LHCN-M2 (cell line): ENCODE measurements at places on chromosomes 6 and 20. TPM values are rescaled to one million over a fixed set of nuclear protein-coding genes. Genes with fewer than 3 reads are reported as not detected.

GRCh38 chr6:154403788-154404187 is 47.2 kb upstream of the IPCEF1 start:
- DNase-seq, result peak; percentile 72

GRCh38 chr6:74657931-74658330 is 547.9 kb downstream of the COL12A1 start:
- no peak for DNase-seq

The PPP1R3G gene
- total RNA-seq, result 0.29 and 0.38 TPM in 2 replicates

GRCh38 chr6:8904754-8905153 is 469.4 kb upstream of the SLC35B3 start:
- no peak for DNase-seq

DNA sequence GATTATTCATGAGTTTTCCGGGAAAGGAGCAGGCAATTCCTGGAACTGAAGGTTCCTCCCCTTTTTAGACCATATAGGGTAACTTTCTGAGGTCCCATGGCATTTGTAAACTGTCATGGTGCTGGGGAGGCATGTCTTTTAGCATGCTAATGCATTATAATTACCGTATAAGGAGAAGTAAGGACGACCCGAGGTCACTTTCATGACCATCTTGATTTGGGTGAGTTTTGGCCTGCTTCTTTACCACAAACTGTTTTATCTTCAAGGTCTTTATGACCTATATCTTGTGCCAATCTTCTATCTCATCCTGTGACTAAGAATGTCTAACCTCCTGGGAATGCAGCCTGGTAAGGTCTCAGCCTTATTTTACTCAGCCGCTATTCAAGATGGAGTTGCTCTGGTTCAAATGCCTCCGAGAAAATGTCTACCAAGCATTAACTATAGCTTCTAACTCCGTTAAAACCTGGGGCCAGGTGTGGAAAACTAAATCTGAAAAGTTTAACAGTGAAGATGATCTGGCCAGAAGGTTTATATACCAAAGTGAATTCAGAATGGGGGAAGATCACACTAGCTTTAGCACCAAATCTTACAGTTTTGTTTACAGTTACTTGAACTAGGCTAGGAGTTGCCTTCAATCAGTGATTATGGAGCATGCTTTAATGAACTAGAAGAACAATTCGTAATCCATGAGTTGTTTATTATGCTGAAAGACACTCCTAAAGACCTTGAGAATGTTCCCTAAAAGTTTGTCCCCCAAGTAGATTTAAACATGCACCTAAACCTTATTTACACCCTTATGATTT is 80.0 kb upstream of the TOP1 start:
- DNase-seq, result no peak

- DNase-seq, result no peak
These were observed 65.6 kb downstream of the PLG start for GRCh38 chr6:160767647-160768019.

DNA sequence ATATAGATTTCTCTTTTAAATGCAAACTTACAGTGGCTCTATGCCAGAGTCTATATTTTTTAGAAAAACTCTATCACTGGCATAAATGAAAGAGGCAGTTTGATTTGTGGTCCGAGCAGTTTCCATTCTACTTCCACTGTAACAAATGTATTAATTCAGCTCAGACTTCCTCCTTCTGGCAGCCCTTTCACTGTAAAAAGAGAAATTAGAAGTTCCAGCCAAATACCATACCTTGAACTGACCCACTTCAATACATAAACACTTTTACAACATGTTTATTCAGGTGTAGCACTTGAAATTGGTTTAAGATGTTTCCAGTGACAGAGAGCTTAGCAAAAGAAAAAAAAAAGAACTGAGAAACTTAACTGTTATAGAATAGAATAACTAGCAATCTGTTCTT is 99.3 kb downstream of the BMP5 start:
- DNase-seq, result no peak

DNA sequence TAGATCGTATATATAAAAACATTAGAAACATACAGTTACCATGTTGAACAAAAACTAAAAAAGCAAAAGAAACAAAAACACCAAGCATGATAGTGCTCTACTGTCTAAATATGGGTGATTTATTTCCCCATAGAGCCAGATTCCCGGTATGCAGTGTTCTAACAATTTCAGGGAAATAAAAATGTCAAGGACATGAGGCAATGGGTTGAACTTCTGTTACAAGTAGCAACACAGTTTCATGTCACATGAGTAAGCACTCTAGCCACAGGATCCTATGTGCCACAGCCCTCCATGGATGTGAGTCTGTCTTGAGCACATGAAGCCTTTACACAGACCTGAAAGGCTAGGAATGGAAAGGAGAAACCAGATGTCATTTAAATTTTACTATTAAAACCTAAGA is 96.0 kb downstream of the MAP3K5 start:
- peak; percentile 38 for DNase-seq

DNA sequence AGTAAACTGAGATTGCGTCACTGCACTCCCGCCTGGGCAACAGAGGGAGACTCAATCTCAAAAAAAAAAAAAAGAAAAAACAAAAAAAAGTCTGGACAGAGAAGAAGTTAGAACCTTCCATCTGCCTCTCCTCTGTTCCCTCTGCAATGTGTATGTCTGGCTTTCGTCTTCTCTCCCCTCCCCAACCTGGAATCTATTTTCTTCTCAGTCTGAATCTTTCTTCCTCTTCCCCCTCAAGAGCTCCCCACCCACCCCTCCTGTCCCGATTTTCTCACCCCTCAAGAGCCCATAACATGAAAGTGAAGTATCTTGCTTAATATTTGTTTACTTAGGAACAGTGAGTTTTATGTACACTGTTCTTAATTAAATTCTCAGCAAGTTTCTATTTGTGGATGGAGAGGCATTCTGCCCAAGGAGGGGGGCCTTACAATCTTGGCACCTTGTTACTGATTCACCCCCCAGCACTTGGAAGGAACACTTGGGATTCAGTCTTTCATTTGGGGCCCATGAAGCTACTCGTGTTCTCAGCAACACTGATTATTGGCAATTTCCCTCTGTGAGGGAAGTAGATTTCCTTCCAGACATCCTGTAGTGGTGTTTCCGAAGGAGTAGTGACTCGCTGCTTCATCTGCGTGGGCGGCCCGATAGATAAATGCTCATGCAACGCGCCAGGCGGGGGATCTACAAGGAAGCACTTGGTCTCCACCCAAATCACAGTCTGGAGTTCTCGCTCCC is 69.3 kb upstream of the SRSF6 start:
- no peak for DNase-seq

DNA sequence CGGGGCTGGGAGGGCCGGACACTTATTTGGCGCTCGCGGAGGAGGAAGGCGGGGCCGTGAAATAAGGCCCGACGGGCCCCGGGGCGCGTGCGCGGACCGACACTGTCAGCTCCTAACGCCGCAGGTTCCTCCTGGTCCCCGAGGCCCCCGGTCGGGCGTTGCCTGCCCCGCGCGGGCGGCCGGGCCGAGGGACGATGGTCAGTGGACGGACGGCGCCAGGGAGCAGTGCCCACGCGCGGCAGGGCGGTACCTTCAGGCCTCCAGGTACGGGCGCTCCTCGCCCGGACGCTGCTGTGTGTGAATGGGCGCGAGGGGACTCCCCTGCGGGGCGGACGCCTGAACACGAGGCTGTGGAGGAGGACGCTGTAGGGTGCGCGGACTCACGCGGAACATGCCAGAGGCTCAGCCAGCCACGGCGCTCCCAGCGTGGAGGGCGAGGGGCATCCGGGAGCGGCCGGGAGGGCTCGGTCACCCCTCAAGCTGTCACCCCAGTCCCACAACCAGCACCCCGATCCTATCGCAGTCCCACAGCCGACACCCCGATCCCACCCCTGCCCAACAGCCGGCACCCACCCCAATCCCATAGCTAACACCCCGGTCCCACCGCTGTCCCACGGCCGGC is 339 bp upstream of the GMEB2 start:
- DNase-seq, result peak; percentile 89

The TRAPPC3L gene
- 0.06 TPM in 1 of 2 replicates, not detected in the other for total RNA-seq

DNA sequence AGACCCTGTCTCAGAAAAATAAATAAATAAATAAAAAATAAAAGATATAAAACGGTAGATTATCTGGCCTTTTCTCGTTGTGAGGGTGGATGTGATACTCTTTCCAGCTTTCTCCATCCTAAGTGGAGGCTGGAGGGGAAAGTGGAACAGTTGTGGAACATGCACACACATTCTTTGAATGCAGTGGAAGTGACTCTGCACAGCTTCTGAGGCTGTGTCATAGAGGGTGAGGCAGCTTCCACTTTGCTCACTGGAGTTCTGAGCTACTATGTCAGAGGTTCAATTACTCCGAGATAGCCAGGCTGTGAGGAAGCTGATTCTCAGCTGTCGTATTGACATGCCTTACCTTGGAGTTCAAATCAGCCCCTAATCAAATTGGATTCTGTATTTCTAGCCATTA is 82.2 kb downstream of the CHMP4B start:
- peak; percentile 63 for DNase-seq

DNA sequence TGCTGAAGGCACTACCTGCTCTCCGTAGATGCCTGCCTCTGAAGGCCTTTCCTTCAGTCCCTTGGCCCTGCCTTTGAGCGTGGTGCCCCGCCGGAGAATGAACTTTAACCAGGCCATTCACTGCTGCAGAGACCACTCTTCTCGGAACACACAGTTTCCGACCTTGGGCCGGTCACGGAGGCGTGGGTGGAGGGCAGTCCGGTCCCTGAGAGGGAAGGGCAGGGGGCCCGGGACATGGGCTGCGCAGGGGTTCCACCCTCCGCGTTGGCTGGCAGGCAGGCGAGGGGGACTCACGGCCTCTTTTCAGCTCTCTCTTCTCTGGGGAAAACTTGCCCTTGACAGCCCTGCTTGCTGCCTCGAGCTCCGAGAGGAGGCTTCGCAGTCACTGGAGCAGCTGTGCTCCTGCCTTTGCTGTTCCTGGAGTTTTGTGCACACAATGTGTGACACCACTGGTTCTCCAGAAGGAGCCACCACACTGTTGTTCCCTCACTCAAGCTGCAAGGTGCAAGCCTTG is 187.8 kb downstream of the SMOC2 start:
- DNase-seq, result no peak
